ENCODE measurements at places on chromosomes 2 and 18. TPM values are rescaled to one million over a fixed set of nuclear protein-coding genes. Genes with fewer than 3 reads are reported as not detected.

GLB1L gene
- polyA plus RNA-seq: 1.7 TPM

TEKT4 gene
- not detected for polyA plus RNA-seq

PSD4 gene
- 0.06 TPM for polyA plus RNA-seq

COPS8 gene
- polyA plus RNA-seq: 105 TPM

ST6GAL2 gene
- 13.4 TPM for polyA plus RNA-seq

LRRC30 gene
- not detected for polyA plus RNA-seq

LYG1 gene
- 0.50 TPM for polyA plus RNA-seq

ECEL1 gene
- polyA plus RNA-seq: 6.7 TPM

STARD6 gene
- not detected for polyA plus RNA-seq

ZCCHC2 gene
- 5.4 TPM for polyA plus RNA-seq

INPP1 gene
- 1.9 TPM for polyA plus RNA-seq

CTAGE1 gene
- polyA plus RNA-seq: 0.05 TPM

ANKRD62 gene
- not detected for polyA plus RNA-seq

ARL4C gene
- polyA plus RNA-seq: 5.8 TPM

ATL2 gene
- polyA plus RNA-seq: 25.7 TPM

ATP6V1C2 gene
- polyA plus RNA-seq: 1.5 TPM

DNAJC5G gene
- polyA plus RNA-seq: not detected

FAM124B gene
- 2.9 TPM for polyA plus RNA-seq

LAMA1 gene
- 14.8 TPM for polyA plus RNA-seq

DUSP2 gene
- 6.6 TPM for polyA plus RNA-seq

SLC23A3 gene
- 0.26 TPM for polyA plus RNA-seq

LYG2 gene
- 0.99 TPM for polyA plus RNA-seq

CXCR1 gene
- not detected for polyA plus RNA-seq

FAM237A gene
- polyA plus RNA-seq: not detected

C2orf80 gene
- polyA plus RNA-seq: 0.92 TPM

HTR2B gene
- polyA plus RNA-seq: 0.16 TPM

MARS2 gene
- polyA plus RNA-seq: 11.9 TPM

NAT8 gene
- not detected for polyA plus RNA-seq

RIT2 gene
- polyA plus RNA-seq: 9.5 TPM

MROH2A gene
- not detected for polyA plus RNA-seq

CCDC102B gene
- 3.4 TPM for polyA plus RNA-seq
